ENCODE measurements at places on chromosomes 12 and 14. TPM values are rescaled to one million over a fixed set of nuclear protein-coding genes. Genes with fewer than 3 reads are reported as not detected.

The TSPAN19 gene
- polyA plus RNA-seq = 5.3 TPM

The SPIC gene
- not detected for polyA plus RNA-seq

The GRIN2B gene
- 0.01 TPM for polyA plus RNA-seq

The OASL gene
- not detected for polyA plus RNA-seq

The SCNN1A gene
- polyA plus RNA-seq = not detected

The FOXN3 gene
- polyA plus RNA-seq = 12.5 TPM

The HELB gene
- polyA plus RNA-seq = not detected

The LACRT gene
- not detected for polyA plus RNA-seq

The PLEKHH1 gene
- 3.3 TPM for polyA plus RNA-seq

The ADAM20 gene
- not detected for polyA plus RNA-seq

The BRI3BP gene
- polyA plus RNA-seq = 16.2 TPM

The ARHGAP9 gene
- not detected for polyA plus RNA-seq

The IL22 gene
- 2.3 TPM for polyA plus RNA-seq

The GALNT6 gene
- polyA plus RNA-seq = not detected

The TRIM9 gene
- polyA plus RNA-seq = 219 TPM

The RBP5 gene
- polyA plus RNA-seq = 1.4 TPM

The CD69 gene
- polyA plus RNA-seq = 0.24 TPM

The HSPA2 gene
- 0.35 TPM for polyA plus RNA-seq

The SLCO1B1 gene
- not detected for polyA plus RNA-seq

The FAM90A1 gene
- polyA plus RNA-seq = not detected

The PRIMA1 gene
- 0.21 TPM for polyA plus RNA-seq

The AVPR1A gene
- not detected for polyA plus RNA-seq

The SLC48A1 gene
- polyA plus RNA-seq = 80.1 TPM

The CHGA gene
- polyA plus RNA-seq = not detected

The PRKCH gene
- polyA plus RNA-seq = 1.3 TPM

The CMKLR1 gene
- not detected for polyA plus RNA-seq

The DACT1 gene
- polyA plus RNA-seq = 1.9 TPM

The RXYLT1 gene
- polyA plus RNA-seq = 17.0 TPM

The SYT1 gene
- polyA plus RNA-seq = 227 TPM

The TMEM229B gene
- 2.0 TPM for polyA plus RNA-seq

The ESRRB gene
- 2.0 TPM for polyA plus RNA-seq

The SLCO1A2 gene
- 0.42 TPM for polyA plus RNA-seq

The NID2 gene
- polyA plus RNA-seq = not detected

The SERPINA1 gene
- not detected for polyA plus RNA-seq

The RAN gene
- polyA plus RNA-seq = 1,077 TPM

The RFC5 gene
- 5.0 TPM for polyA plus RNA-seq

Data from Purkinje cell (primary cell).